ENCODE measurements at places on chromosomes 1 and 21. TPM values are rescaled to one million over a fixed set of nuclear protein-coding genes. Genes with fewer than 3 reads are reported as not detected.

DNA sequence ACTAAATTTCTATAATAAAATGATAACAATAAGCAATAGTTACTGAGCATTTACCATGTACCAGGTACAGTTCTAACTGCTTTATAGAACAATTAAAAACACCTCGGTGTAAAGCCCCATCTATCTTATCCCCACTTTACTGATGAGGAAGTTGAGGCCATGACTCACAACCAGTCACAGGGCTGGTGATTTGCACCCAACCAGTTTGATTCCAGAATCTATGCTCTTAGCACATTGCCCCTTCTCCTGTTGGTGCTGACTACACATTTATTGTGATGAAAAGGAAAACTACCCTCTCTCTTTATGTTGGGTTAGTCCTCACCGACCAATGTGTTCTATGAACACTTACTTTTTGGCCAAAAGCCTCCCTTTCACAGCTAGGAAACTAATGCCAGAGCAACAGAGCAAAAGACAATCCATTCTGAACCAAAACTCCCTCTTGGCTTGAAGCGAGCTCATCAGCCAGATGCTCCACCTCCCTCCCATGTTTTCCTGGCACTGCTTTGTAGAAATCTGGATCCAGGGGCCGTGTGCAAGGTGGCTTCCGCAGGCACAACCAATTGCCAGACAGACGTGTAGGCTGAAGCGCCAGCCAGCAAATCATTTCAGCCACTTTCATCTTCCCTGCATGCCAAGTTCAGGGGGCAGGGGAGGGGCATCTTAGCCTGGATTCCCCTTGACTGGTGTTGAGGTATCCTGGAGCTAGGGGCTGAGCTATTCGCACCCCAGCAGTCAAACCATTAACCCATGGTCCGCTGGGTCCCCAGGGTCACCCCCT, 32.0 kb upstream of the SLC30A1 start:
- no peak for DNase-seq

DNA sequence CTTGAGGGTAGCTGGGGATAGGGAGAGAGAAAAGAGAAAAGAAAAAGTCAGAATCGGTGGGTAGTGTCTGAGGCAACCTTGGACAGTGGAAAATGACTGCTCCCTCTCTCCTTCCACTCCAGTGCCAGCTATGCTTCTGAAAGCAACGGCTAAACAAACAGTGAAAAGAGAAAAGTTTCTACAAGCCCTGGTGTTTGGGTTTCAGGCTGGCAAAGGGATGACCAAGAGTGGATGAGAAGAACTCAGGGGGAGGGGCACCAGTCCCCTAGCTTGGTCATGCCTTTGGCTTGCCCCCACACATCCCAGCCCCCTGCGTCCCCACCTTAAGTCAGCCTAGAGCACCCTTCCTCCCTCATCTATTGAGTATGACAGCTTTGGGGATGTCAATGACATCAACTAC, 8.6 kb downstream of the IL22RA1 start:
- no peak for DNase-seq

- no peak for DNase-seq
These were observed 38.2 kb upstream of the WDR26 start for GRCh38 chr1:224472806-224473205.

GRCh38 chr21:41821756-41822431, 55.0 kb upstream of the RIPK4 start:
- DNase-seq, result peak; percentile 60

DNA sequence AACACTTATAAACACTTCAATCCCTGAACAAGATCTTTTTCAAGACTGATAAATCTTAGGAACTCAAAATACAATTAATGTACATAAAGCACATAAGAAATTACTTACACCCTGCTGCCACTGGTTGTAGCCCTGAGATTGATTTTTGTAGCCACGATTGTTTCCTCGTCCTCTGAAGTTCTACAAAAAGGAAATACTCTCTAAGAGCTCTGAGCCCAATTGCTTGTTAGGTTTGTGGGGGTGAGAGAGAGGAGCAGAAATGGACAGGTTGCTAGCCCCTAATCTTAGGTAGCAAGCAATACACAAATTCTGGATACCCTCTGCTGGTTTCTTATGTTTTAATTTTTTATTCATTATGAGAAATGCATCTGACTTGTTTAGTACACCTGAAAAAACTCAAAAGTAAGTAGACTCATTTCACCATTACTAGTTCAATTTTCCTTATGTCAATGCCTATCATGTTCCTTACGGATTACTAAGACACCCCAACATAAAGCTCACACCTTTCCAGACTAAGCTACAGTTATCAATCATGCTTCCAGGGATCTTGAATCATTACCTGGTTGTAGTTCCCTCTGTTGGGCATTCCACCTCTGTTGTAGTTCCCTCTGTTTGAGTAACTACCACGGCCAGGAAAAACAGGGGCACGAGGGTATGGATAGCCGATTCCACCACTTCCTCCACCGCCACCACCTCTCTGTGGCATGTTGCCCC, 9.3 kb downstream of the HNRNPU start:
- no peak for DNase-seq

GRCh38 chr21:42440187-42440792, 36.6 kb downstream of the UBASH3A start:
- DNase-seq, result no peak

DNA sequence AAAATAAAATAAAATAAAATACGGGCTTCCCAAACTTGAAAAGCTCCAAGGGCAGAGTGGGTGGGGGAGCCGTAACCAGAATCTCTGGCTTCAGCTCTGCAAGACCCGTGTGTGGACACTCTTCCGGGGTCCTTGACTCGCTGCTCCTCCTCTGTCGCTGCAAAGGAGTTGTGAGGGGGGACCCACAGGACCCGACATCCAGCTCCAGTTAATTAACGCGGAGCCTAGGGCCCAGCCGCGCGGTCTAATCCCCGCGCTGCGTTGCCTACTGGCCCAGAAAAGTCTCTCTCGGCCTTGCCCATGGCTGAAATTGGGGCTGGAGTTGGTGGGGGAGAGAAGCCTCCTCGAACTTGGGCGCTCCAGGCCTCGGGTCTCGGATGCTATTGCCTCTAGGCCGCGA, 1.8 kb downstream of the LMX1A start:
- peak; percentile 57 for DNase-seq

DNA sequence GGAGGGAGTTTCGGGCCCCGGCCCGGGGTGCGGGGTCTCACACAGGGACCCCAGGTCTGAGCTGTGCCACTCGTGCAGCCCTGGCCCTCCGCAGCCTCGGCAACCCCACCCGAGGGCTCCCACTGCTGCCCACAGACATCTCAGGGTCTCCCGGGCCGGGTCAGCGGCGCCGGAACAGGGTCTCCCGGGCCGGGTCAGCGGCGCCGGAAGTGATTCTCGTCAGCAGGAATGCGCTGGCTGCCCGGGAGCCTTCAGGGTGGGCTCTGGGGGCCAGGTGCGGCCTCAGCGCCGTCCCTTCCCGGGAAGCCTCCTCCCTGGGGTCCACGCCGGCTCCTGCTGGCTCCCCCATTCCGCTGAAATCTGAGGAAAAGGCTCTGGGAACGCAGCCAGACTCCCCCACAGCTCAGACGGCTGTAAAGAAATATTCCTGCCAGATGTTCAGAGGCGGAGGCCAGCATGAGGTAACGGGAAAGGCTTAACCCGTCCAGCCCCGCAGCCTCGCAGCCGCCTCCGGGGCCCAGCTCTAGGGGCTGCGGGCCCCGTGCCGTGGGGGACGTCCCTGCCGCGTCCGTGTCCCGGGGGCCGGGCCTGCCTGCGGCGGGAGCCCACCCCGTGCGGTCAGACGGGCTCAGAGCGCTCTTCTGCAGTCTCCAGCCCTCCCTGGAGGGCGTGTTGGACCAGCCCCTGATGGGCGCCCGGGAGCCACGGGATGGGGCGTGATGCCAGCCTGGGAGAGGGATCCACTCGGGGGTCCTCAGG, 8.7 kb upstream of the COL6A1 start:
- DNase-seq, result peak; percentile 80

DNA sequence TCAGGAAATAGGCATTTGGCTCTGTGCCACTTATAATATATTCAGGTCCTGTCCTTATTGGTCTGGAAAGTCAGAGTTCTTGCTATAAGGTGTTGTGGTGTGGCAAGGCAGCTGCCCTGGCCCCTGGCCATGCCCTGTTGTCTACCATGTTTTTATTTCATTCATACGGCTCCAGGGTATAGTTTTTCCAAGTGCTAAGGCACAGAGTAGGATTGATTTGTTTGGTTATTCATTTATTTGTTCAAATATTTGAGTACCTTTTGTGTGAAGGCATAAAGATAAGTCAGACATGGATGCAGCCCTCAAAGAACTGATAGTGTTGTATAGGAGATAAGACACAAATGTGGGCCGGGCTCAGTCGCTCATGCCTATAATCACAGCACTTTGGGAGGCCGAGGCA, 10.1 kb downstream of the ZBTB8B start:
- no peak for DNase-seq

- no peak for DNase-seq
These were observed 84.4 kb upstream of the JAK1 start for GRCh38 chr1:65050735-65051134.

DNA sequence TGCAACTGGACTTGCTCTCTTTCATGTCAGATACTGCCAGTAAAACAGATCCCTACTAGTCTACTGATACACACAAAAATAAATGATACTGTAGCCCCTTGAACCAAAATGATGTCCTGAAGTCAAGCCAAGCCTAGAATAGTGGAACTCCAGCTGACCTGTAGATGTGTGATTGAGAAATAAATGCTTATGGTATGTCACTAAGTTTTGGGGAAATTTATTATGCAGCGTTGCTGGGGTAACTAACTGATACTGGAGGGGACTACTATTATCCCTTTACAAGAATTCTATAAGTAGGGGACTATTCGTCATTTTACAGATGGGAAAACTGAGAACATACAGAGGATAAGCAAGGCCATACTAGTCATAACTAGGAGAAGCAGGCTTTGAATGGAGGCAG, 55.6 kb downstream of the RPL5 start:
- no peak for DNase-seq

DNA sequence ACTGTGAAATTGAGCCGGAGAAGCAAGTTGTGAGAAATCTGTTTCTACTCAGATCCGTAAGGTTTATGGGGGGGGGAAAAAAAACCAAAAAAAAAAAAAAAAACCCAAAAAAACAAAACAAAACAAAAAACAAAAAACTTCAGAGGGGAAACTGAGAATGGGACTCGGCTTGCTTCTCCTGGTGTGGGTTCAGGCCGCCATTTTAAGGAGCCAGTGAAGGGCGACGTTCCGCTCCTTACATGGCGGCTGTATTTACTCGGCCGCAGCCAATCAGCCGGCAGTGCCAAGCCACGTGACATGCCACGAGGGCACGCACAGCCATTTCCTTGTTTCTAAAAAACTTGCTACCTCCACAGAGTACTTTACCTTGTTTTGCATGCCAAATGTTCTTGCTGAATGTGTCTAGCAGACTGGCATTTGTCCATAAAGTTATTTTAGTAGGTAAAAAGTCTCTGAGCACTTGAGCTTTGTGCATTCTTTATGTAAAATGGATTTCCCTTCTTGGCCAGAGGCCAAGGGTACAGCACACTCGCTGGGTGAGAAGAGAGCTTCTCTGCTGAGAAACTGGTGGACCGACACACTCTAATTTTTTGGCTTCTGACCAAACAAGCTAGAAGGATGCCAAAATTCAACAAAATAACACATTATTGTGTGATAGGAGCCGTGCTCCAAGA, 101.8 kb downstream of the NFIA start:
- no peak for DNase-seq

- DNase-seq, result peak; percentile 77
These were observed 1.0 kb upstream of the CDKN2C start for GRCh38 chr1:50968821-50969610.

DNA sequence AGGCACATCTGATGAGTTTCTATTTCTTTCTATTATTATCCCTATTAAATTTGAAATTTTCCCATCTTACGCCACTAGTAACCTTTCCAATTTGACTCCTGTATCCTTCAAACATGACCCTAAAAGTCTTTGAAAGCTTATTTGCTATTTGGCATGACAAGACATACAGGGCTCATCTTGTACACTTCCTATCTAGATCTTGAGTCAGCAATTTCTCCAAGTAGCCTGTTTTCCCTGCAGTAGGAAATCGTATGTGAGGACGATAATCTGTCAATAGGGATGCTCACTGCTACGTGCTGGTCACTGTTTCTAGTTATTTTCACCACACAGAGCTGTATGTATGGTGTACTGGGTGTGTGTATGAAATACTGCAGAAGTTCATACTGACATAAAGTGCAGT, 142.7 kb downstream of the CDC42BPA start:
- no peak for DNase-seq

GRCh38 chr1:230377324-230377723, 48.8 kb downstream of the PGBD5 start:
- DNase-seq, result no peak

DNA sequence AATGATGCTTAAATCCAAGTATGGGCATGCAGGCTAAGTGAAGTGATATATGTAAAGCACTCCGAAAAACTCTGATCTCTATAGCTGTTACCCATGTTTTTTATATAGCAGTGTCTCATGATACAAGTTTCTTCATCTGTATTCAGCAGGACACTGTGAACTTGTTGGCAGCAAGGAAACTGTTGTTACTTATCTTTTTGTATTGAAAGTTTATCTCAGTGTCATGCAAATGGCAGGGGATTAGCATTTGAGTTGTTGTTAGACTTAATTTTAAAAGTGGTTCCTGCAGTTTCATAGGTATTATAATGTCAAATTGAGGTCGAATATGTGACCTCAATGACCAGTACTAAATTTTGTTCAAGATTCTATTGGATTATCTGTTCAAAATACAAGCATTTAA, 47.9 kb downstream of the NCAM2 start:
- DNase-seq, result peak; percentile 28

DNA sequence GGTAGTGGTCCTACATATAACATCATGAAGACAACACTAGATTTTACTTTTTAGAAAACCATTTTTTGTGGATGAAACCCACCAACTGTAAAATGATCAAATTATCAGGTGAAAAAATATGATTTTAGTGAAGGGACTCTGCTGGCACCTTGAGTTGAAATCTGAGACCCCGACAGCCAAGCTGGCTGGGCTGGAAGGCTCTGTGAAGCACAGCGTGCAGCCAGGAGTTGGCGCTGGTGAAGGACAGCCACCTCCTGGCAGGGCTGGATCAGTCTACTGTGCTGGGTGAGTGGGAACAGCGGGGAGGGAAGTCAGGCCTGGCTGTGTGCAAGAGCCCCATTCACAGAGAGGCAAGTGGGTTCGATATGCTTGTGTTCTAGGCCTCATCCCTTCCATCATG, 47.9 kb downstream of the DDAH1 start:
- DNase-seq, result peak; percentile 12

GRCh38 chr1:180163041-180163440, 8.4 kb downstream of the QSOX1 start:
- DNase-seq, result no peak

- no peak for DNase-seq
These were observed 1.3 kb downstream of the TMEM79 start for GRCh38 chr1:156285437-156285836.

- no peak for DNase-seq
These were observed 5.3 kb downstream of the STUM start for GRCh38 chr1:226553924-226554282.

- no peak for DNase-seq
These were observed 42.5 kb downstream of the CCN1 start for GRCh38 chr1:85623061-85623471.

- peak; percentile 64 for DNase-seq
These were observed 60.3 kb downstream of the GALNT2 start for GRCh38 chr1:230127105-230128054.

- no peak for DNase-seq
These were observed 14.3 kb downstream of the ALG6 start for GRCh38 chr1:63381741-63382140.

MFSD2A gene
- total RNA-seq, result 6.4 TPM

BACE2 gene
- total RNA-seq, result 14.2 TPM

CSMD2 gene
- 6.3 TPM for total RNA-seq

CD244 gene
- total RNA-seq, result not detected

LHX8 gene
- not detected for total RNA-seq

ATP6V1G3 gene
- not detected for total RNA-seq

CDA gene
- 37.1 TPM for total RNA-seq

B3GALT2 gene
- not detected for total RNA-seq

SEC16B gene
- 0.87 TPM for total RNA-seq

CSF1 gene
- total RNA-seq, result 5.5 TPM

RGS13 gene
- total RNA-seq, result not detected
